ENCODE measurements at places on chromosomes 6 and 20.
A peak's percentile ranks its signal among the peaks of the same experiment; 100 is the strongest.

DNA sequence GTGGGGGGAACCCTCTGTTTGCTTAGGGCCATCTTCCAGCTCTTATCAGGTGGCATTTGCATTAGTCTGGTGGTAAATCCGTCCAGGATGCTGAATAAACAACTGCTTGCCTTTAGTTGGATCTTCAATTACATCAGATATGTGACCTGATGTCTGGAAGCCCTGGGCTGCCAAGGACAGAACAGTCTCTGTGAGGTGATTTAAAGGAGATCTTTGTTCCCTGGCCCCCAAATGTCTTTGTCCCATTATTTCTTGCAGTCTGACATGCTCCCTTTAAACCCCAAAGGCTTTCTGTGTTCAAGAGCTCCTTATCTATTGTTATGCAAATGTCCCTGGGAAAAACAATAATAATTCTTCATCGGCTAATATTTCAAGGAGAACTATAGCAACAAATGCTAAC lies 84.6 kb upstream of the SPTLC3 start:
- no peak for DNase-seq

GRCh38 chr6:166786704-166787293 lies 159.7 kb upstream of the RPS6KA2 start:
- DNase-seq, result no peak

DNA sequence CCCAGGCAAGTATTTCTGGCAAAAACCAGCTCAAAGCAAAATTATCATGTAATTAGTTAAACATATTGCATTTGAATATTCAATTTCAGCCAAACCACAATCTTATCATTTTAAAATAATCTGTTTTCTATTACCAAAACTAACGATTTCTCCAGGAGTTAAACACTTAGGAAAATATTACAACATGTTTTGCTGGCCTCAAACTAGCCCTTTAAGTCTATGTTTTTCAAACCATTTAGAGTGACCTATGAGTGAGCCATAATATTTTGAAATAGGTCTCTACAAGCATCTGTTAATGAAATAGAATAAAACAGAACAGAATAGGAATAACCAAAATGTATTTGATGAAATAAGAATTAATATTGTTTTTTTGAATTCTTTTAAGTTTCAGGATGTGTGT lies 370.9 kb downstream of the COL12A1 start:
- DNase-seq, result no peak

DNA sequence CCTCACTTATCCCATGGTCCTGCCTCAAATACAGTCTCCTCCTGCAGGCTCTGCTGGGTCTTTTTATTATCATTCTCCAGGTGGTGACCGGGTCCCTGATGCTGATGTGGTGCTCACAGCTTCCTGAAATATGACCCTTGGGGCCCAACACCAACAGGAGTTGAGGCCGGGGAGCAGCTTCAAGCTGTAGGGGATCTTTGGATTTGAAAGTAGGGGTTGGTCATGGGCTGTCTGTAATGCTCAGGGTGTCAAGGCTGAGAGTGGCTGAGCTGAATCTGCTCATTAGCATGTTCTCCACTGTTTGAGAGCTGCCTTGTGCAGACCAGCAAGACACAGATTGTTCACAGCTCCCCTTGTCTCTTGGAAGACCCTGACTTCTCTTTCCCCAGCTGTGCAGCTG lies 35.5 kb downstream of the HLA-F start:
- DNase-seq, result no peak

- peak; percentile 41 for DNase-seq
Measured at GRCh38 chr6:69974193-69974592, 107.8 kb downstream of the COL19A1 start.

DNA sequence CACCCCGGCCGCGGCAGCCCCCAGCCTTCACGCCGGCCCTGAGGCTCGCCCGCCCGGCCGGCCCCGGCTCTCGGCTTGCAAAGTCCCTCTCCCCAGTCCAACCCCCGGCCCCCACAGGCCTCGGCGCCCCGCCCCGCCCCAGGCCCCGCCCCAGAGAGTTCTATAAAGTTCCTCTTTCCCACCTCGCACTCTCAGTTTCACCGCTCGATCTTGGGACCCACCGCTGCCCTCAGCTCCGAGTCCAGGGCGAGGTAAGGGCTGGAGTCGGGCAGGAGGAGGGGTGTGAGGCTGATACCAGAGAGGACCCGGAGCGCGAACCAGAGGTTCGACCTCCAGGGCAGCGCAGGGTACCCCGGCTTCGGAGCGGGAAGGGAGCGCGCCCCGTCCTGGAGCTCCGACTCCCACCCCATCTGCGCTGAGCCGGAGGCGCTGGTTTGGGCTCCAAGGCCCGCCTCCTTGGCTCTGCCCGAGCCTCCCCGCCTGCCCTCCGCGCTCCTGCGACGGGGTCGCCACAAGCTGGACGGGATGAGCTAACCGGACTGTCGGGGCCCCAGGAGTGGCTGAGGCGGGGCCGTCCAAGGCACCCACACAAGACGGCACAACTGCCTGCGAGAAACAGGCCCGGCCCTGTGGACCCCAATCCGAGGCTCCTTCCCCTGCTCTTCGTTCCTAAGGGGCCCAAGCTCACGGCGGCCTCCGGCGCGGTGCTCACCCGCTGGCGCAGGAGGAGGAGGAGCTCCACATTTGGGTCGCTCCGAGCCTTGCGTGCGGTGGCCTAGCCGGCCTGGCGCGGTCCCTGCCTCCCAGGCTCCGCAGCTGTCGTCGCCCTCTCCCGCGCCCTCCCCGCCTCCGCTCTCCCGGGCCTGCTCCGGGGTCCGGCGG lies at the start of gene IRF4:
Gene IRF4 (plus strand): TSS at position 194 of the 882 bp plus-strand sequence. CDS start 1,401 bp downstream, outside the sequence.
- no peak for DNase-seq

GRCh38 chr6:158500016-158500735 lies 59.7 kb upstream of the TMEM181 start:
- DNase-seq, result no peak

GRCh38 chr20:12575352-12576095 lies 433.2 kb upstream of the SPTLC3 start:
- no peak for DNase-seq

Measured in T1000 (cell line).